DMS 273 treated with DMSO at 0.1 percent for 48 hours (cell line): ENCODE measurements at places on chromosomes 7 and 10.
A peak's percentile ranks its signal among the peaks of the same experiment; 100 is the strongest.

- DNase-seq = no peak
Observed at GRCh38 chr10:102159051-102159597, 6.9 kb downstream of the NOLC1 start.

DNA sequence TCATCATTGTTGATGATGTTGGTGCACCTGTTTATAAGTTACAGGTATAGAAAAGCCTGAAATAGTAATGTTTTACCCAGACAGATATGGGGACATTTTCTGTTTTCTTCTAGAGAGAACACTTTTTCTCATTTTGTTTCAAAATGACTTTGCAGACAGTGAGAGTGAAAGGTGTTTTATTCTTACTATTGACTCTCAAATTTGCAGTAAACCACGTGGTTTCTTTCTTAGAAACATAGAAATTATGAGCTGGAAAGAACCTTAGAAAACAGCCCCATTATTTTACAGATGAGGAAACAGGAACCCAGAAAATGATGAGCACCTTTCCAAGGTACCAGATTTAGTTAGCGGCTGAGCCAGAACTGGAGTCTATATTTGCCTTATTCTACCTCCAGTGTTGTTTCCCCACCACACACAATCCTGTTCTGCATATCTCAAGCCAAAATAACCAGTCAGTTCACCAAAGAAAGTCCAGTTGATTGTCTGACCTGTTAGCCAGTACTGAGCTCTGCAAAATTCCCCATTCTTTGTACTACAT is 138.9 kb upstream of the AHR start:
- no peak for DNase-seq

- no peak for DNase-seq
Observed at GRCh38 chr7:83732305-83732704, 83.4 kb upstream of the SEMA3E start.

DNA sequence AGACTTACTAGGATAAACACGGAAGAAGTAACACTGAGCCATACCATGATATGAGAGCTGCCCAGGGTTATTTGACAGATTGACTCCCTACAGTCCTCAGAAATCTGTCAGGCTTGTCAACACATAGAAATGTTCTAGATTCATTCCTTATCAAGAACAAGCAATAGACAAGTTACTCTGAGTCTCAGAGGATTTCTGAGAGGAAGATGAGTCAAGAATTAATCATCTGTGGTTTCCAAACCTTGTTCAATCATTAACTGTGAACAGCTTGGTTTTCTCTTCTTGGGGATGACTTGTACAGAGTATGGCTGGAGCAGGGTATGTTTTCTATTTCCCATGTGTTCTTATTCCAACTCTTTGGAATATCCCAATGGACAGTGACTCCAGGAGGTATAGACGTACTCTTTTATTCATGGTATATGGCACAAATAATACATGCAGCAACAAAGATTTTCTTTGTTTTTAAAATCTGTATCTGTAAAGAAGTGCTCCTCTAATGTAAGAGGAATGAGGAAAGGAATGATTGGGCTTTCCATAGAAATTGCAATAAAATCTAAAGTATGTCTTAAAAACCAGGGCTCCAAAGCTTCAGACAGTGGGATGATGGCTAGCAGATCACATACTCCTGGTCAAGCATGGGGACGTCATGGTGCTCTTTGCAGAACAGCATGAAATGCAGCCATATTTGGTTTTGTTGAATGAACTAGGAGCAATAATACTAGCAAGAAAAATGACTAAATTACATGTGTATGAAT is 11.9 kb upstream of the SFR1 start:
- no peak for DNase-seq

DNA sequence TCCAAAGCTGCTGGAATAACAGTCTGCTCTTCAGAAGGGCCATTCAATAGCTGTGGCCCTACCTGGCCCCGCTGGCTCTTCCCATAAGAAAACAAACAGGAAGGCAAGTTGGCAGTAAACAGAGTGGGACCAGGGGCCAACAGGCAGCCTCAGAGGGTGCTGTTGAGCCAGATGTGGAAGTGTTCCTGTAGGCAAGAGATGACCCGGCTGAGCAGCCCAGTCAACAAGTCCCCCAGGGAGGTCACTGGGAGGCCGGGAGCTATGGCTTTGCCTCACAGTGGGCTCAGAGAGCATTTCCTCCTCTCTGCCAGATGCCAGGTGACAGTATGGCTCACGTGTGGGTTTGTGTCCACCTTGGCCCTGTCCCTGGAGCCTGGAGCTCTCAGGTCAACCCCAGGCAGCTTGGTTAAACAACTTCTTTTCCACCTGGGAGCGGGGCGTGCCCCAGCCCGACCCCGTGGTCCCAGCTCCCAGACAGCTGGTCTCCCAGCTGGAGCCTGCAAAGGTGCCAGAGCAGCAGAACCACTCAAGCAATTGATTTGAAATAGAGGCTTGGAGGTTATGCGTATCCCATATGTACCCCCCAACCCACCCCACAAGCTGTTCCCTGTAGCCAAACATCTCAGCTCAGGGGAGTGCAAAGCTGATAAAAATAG is 33.8 kb upstream of the LOXL4 start:
- peak; percentile 56 for DNase-seq

GRCh38 chr7:129144095-129144833 is at the start of gene TSPAN33:
TSS of gene TSPAN33 (plus strand) at chr7:129144707. CDS start at chr7:129144981, 274 bp downstream.
- peak; percentile 47 for DNase-seq

DNA sequence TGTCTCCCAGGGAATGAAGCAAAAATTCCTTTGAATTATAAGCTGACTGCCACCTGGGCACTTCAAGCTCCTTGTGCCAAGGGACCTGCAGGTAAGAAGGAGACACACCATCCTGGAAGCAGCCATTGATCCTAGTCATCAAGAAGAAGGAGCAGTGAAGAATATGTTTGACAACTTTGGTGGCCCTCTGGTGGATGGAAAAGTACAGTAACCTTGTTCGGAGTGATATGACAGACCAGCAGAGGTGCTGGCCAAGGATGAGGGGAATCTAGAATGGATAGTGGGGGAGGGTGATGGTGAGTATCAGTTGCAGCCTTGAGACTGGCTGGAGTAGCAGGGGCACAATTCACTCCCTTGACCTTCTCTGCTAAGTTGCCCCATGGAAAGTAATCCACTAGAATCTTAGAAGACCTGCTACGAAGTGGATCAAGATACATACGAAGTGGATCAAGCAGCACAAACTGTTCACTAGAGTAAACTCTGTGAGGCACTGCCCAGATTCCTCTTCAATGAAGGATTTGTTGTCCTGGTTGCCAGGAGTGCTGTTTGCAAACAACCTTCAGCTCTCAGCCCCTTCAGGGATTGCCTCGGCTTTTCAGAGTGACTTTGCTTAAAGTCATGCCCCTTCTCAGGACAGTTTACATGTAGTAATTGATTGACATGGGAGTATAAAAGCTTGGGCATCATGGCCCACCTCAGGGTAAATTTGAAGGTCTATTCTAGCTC is 44.8 kb upstream of the ORC5 start:
- DNase-seq = no peak

DNA sequence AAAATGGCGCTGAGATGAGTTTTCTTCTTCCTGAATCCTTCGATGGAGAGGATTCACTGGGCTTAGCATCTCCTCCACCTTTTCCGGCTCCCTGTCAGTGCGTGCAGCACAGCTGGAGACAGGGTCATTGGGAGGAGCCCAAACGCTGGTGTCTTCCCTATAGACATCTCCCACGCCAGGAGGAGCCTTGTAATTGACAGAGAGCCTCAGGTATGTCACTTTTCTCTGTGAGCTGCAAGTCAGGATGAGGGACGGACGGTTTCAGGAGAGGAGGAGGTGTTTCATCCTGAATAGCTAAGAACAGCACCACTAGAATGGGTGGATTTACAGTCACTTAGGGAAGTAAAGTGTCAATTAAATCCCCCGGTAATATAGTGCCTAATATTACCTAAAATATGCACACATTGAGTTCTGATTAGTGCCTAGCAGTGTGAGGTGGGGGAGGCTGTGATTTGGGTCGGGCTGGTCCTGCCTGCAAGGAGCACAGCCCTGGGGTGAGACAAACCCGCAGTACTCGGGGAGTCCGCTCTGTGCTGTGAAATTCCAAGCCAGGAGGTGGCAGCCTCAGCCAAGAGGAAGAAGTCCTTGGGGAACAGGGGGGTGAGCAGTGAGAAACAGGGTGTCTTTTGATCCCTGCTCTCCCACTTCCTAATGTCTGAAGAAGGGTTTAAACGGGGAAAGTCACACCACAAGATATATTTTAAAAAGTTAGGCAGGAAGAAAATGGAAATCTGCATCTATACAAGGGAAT is 28.2 kb downstream of the IL15RA start:
- no peak for DNase-seq

- DNase-seq = no peak
Observed at GRCh38 chr7:107582875-107583274, 2.8 kb downstream of the BCAP29 start.
